ENCODE measurements at places on chromosomes 4 and X. TPM values are rescaled to one million over a fixed set of nuclear protein-coding genes. Genes with fewer than 3 reads are reported as not detected.

Gene TMPRSS11D
- total RNA-seq: not detected

Gene PRDM8
- 0.32 TPM for total RNA-seq

Gene MSANTD1
- 0.25 TPM for total RNA-seq

Gene FAM156B
- 2.7 TPM for total RNA-seq

Gene ZDHHC15
- total RNA-seq: 0.25 TPM

Gene NHSL2
- 3.7 TPM for total RNA-seq

Gene WDFY3
- total RNA-seq: 38.2 TPM

Gene PABPC5
- 1.5 TPM for total RNA-seq

Gene NAP1L3
- 0.28 TPM for total RNA-seq

DNA sequence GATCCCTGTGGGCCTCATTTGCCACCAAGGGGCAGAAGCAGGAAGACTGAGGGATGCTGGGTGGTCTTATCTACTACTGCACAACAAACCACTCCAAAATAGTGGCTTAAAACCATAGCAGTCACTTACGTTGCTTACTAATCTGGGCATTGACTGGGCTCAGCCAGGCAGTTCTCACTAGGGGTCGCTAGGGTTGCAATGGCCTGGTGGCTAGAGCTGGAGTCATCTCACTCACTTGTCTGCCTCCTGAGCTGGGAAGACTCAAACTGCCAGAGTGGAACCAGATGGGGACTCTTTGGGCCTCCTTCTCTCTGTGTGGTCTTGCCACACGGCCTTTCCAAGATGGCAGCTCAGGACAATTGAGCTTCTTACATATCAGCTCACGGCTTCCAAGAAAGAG is 216.3 kb upstream of the BCOR start:
- DNase-seq: no peak

- no peak for DNase-seq
These were observed 104.6 kb downstream of the PPP1R2C start for GRCh38 chrX:42673301-42673810.

DNA sequence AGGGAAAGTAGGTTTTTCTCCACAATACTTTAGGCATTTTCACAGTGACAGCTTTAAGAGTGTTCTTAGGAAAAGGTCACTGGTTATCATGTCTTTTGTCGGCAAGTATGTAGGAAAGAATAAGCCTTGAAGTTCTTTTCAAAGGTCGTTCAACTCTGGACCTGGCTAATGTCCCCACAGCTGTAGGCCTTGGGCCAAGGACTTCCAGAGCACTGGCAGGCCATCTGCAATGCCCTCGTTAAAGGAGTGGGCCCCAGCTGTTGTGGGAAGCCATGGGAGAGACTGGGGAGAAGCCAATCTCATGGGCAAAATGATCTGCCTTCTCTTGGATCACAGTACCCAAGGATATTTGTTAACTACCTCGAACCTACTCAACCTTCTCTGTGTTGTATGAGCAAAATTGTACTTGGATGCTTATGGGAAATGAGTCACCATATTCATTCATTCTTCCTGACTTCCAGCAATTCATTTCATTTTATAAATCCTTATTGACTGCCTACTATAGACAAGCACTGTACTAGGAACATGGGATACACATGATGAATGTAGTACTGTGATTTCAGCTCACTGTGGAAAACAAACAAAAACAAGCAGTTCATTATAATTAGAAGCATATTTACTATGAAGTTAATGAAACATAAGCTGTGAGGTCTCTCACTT is 141.1 kb upstream of the KIT start:
- DNase-seq: no peak

- no peak for DNase-seq
These were observed 1.5 kb downstream of the NMU start for GRCh38 chr4:55634417-55635128.

DNA sequence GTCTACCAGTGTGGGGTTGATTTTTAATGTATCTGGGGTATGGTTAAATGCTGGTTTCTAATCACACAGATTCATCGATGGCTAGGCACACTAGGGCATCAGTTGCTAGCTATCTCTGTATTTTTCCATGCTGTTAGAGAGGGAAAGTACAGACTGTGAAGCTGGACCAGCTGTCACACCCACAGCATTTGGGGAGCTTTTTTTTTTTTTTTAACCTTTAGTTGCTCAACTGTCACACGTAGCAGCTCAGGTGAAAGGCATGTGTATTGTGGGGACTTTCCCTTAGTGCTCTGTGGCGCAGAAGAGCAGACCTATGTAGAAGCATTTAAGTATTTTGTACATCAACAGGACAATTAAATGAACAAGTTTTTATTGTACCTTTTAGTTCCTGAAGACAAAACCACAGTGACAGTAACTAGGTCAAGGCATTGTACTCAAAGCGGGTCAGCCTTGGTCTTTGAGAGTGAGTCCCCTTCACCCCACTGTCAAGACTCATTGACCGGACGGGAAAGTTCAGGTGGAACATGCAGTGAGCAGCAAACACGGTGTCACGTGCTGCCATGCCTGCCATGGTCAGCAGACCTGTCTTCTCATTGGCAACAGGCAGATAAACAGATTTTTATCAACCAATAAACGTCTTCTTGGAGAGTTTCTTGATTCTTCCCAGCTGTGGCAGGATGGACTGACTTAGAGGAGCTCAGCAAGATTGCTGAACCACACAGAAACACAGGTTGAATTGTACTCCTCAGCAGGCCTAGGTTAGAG is 65.3 kb downstream of the CASP3 start:
- no peak for DNase-seq

DNA sequence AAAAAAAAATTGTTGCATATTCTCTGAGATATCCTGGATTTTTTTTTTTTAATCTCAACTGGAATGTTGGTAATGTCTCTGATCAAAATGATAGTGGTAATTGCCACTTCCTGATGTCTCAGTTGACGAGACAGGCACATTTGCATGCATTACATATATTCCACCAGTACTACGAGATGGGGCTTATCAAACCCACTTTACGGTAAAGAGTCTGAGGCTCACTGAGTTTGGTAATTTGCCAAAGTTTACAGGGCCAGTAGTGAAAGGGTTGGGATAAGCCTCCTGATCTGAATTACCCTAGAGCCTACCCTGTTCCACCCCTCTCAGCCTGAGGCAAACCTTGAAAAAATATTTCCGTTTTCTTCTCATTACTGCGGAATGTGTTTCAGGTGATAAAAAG is 5.3 kb downstream of the MAGEB2 start:
- no peak for DNase-seq

- DNase-seq: no peak
These were observed 2.1 kb downstream of the NUP62CL start for GRCh38 chrX:107204068-107204605.

DNA sequence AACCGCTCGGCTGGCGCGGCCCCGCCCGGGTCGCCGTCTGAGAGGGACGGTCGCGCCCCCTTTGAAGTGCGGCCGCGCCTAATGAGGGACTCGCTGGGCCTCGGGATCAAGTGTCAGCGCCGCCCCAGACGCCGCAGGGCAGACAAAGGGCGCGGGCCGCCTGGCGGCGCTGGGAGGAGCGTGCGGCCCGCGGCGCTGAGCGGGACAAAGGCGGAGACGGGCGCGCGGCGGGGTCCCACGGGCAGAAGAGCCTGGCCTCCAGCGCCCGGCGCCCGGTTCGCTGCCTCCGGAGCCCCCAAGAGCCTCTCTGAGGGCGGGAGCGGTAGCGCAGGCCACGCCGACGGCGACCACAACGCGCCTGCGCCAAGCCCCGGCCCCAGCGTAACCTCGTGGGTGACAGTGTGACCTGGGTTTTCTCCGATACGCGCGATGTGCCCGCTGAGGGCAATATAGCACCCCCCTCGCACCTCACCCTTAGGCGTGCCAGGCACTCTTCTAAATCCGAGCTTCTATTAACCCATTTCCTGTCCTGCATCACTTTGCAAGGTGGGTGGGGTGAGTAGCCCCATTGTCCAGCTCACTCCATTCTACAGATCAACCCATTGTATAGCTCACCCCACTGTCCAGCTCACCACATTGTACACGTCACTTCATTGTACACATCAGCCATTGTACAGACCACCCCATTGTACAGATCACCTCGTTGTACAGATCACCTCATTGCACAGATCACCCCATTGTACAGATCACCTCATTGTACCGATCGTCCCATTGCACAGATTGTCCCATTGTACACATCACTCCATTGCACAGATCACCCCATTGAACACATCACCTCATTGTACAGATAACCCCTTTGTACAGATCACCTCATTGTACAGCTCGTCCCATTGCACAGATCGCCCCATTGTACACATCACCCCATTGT is 33.7 kb upstream of the STX18 start:
- DNase-seq: peak; percentile 74

DNA sequence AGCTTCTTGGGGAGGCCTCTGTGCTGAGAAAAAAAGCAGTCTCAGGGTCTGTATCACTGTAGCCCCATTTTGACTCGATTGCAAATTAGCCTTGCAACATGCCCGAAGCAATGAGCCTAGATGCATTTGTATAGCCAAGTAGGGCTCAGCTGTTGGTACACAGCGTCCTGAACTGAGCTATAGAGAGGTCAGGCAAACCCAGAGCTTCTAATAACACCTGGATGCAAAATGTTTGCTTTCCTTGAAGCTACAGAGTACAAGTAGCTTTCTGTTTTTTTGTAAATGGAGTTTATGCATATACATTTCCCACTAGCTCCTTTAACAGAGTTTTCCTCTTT is 87.8 kb downstream of the PLAC1 start:
- DNase-seq: no peak

- DNase-seq: peak; percentile 47
These were observed 10.8 kb downstream of the TMEM187 start for GRCh38 chrX:153983321-153983801.

GRCh38 chrX:56233682-56234081 is 1.5 kb downstream of the KLF8 start:
- DNase-seq: peak; percentile 49

DNA sequence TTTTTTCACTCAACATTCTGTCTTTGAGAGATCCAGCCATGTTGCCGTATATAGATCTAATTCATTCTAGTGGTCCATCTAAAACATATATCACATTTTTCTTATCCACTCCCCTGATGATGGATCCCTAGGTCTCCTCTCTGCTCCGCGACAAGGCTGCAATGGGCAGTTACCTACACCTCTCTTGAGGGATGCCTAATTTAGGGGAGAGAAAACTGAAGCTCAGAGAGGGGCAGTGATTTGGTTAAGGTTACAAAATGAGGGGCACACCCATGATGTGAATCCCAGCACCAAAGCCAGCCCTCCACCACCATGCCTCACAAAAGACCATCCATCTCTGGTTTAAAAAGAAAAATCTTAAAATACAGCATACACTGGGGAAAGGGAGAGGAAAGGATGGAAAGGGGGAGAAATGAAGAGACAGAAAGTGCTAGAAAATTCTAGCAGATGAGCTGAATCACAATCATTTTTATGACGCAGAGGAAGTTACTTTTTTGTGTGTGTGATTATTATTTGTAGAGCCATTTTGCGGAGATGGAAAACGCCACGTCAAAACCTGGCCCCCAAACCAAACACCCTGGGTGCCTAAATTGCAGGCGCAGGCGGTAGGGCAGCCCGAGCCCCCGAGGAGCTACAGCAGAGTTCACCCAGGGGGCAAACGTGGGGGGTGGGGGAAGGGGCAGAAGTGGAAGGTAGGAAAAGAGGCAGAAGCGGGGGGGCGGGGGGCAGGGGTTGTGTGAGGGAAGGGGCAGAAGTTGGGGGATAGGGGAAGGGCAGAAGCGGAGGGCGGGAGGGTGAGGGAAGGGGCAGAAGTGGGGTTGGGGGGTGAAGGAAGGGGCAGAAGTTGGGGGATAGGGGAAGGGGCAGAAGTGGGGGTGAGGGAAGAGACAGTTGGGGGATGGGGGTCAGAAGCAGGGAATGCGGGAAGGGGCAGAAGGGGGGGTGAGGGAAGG is 1.3 kb upstream of the TSPYL2 start:
- no peak for DNase-seq

GRCh38 chr4:26609391-26609790 is 25.5 kb downstream of the TBC1D19 start:
- no peak for DNase-seq

- DNase-seq: no peak
These were observed 26.7 kb downstream of the FGFR3 start for GRCh38 chr4:1819816-1820215.

DNA sequence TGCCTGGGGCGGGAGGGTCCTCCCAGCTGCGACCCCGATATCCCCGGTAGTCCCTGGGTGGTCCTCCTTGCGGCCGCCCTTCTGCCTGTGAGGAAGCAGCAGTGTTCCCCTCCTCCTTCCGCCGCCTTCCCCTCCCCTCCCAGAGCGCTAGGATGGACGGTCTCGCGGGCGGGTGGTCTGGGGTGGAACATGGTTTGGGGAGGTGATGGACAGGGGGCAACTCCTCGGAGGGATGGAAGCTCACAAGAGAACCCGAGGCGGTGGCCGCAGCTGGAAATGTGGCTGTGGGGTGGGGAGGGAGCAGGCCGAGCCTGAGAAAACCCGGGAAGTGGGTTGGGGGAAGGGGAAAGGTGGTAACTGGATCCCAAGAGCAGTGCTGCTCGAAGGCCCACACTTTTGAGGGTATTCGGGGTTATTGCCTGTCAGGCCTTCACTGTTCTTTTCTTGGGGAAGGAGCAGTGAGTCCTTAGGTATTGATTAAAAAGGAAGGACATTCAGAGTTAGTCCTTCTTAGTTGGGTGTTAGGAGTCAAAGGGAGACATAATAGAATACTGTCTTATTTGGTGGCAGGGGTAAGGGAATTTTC is 581 bp downstream of the UBE2K start:
- peak; percentile 72 for DNase-seq

- DNase-seq: no peak
These were observed at the start of gene ADGRG2 for GRCh38 chrX:19121898-19122640. Gene ADGRG2, minus strand, starts transcription at chrX:19122468. Its CDS starts 53,634 bp downstream, at chrX:19068834.

GRCh38 chr4:105267280-105267679 is 120.6 kb downstream of the TET2 start:
- no peak for DNase-seq

- no peak for DNase-seq
These were observed 1093.4 kb upstream of the SLIT2 start for GRCh38 chr4:19158107-19158809.
